Right forelimb (tissue), 1 donor: ENCODE measurements at places on chromosomes 6 and 20.
A peak's percentile ranks its signal among the peaks of the same experiment; 100 is the strongest.

GRCh38 chr6:43095939-43096338 is 19.8 kb downstream of the PTK7 start:
- peak; percentile 30 for DNase-seq

DNA sequence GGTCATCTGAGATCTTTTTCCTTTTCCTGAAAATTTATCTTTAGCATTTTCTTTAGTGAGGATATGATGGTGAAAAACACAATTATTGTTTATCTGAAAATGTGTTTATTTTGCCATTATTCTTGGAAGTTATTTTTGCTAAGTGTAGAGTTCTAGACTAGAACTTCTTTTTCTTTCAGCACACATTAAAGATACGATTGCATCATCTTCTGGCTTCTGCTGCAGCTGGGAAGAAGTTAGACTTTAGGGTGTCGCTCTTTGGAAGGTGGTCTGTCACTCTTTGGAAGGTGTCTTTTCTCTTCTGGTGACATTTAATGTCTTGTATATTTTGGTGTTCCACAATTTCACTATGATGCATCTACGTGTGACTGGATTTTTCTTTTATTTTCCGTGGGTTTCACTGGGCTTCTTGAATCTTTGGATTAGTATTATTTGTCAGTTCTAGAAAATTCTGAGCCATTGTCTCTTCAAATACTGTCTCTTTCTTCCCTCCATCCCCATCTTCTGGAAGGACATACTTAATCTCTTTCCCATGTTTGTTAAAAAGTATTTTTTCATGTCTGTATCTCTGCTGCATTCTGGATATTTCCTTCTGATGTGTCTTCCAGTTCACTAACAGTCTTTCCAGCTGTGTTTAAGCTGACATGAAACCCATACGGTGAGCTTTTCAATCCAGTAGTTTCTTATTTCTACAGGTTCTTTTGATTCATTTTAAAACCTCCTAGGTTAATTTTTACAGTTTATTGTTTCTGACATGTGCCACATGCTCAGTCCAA is 81.0 kb downstream of the AGPAT4 start:
- no peak for DNase-seq

DNA sequence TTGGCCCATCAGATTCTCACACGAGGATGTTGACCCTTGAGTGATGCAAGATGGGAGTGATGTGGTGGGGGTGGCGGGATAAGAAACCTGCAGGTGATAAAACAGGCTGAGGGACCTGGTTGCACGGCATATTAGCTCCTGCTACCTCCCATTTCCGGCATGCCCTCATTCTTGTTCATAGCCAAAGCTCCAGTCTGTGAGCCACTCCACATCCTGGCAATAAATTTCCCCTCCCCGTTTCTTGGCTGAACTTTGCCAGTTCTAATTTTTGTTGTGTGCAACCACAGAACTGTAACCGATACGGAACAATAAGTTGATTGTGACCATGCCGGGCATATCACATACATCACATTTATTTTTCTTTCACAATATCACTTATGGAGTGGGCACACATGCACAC is 41.6 kb upstream of the NFATC2 start:
- no peak for DNase-seq

DNA sequence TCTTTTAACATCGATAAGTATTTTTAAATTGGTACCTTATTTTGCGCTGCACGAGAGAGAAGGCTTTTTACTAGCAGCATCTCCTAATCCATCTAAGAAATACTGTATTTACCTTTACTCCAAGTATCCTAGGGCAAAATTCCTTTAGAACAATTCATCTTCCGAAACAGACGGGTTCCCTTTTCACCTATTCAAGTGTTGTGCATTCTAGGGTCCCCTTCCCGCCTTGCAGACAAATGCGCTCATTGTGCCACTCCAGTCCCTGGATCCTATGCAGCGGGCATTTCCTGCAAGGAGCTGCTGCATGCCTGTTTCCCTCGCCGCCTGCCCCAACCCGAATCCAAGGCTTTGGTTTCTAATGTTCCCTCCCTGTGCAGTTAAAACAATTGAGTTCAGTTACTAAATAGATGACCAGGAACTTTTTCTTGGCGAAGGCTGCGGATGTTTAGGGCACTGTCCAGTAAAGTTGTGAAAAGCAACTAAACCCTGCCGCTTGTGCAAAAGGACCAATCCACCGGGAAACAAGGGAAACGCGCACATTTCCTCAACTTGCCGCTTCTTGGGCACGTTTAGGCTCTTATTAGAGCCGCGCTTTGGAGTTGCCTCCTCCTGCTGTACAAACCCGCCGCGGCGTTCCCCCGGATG is 556 bp upstream of the SCAF8 start:
- DNase-seq, result peak; percentile 83

DNA sequence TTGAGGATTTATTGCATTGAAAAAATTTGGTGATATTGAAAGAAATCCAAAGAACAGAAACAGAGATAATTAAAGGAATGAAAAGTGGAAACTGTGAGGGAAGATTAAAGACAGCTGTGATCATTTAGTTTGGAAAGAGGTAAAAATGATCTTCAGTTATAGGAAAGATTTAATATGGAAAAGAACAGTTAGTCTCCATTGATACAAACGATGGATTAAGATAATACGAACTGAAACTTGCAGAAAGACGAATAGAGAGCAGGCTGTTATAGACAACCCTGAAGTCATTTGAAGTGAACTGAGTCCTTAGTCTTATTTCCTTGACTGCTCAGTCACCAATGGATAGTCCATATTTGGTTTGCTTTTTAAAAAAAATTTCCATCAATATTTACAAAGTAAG is 360.0 kb downstream of the NKAIN2 start:
- DNase-seq, result no peak

DNA sequence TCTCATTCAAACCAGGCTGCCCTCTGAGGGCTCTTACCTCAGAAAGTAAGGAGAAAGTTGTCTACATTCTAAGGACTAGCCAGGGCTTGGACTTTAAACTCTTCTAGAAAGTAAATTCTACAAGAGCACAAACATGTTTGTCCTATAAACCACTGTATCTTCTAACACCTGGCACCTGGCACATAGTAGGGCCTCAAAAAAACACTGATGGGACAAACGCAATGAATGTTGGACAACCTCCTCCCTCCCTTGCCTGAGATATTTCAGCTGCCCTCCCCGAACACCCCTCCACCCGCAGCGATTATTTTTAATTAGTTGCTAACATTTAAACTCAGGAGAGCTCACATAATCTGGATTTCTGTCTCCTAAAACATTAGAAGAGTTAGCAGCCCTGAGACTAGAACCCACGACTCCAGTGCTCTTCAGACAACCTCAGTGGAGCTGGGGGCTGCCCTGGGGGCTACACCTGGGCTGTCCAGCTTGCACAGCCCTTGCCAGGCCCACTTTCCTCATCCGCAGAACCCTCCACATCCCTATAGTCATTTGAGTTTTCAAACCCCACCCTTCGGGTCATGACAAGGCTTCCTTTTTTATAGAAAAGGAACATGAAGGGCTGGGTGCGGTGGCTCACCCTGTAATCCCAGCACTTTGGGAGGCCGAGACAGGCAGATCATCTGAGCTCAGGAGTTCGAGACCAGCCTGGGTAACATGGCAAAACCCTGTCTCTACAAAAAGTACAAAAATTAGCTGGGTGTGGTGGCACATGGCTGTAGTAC is 4.9 kb downstream of the HCK start:
- peak; percentile 11 for DNase-seq

DNA sequence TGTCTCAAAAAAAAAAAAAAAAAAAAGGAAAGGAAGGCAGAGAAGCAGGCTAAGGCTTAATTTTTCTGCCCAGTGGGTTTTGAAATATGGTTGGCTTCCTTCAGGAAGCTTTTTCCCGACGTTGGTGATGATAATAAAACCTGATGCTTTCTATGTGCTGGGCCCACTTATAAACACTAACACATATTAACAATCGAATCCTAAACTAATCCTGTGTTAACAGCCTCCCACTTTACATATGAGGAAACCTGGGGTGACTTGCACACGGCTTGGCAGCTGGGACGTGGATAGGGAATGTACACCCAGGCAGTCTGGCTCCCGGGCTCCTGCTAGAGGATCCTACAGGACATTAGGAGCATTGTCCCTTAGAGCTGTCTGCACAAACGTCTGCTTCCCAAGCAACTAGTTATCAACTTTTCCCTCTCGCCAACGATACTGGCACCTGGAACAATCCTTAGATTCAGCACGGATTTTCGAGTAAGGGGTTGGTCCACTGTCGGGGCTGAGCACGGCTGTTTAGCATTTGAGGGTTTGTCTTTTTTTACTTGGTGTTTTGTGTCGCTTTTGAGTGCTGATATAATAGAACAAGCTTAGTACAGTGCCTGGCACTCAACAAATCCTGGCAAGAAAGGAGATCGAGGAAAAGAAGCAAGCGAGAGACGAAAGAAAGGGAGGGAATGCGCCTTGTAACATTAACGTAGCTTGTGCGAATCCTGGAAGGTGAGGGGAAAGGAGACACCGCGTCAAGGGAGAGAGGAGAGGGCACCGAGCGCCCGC is 622 bp upstream of the KIZ start:
- DNase-seq, result no peak

GRCh38 chr20:51750770-51751388 is 17.3 kb downstream of the ATP9A start:
- no peak for DNase-seq

DNA sequence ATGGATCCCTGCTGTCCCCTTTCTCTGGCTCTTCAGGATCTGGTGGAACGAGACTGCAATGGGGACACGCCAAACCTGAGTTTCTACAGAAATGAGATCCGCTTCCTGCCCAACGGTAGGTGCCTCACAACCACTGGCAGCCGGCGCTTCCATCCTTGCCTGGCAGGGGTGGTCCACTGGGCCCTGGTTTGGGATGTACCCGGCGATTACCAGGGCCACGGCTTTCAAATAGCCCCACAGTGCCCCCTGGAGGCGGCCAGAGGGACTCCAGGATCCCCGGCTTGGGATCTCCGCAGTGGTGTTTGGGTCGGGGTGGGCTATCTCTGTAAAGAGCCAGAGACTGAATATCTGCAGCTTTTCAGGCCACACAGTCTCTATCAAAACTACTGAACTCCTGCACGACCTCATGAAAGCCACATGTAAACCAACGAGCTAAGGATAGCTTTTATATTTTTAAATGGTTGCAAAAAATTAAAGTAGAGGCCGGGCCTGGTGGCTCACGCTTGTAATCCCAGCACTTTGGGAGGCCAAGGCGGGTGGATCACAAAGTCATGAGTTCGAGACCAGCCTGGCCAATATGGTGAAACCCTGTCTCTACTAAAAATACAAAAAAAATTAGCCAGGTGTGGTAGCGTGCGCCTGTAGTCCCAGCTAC is 3.7 kb downstream of the OGFR start:
- peak; percentile 85 for DNase-seq

GRCh38 chr6:163252061-163252591 is 162.4 kb upstream of the QKI start:
- DNase-seq, result no peak

- peak; percentile 32 for DNase-seq
Observed at GRCh38 chr20:25067102-25067987, 9.4 kb upstream of the ACSS1 start.

DNA sequence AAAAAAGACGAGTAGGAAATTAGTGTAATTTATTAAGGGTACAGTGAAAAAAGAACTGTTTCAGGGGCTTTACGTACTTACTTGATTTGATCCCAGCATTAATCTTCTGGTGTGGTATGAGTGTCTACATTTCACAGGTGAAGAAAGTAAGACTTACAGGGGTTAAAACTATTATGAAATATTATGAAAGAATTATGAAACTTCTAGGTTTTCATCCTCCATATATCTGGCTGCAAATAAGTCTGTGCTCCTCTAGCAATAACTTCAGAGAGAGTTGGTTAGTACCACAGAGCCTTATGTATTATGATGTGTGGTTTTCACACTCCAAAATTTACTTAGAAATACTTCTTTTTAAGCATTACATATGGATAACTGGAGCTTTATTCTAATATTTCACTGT is 41.9 kb downstream of the ZFAND3 start:
- no peak for DNase-seq

DNA sequence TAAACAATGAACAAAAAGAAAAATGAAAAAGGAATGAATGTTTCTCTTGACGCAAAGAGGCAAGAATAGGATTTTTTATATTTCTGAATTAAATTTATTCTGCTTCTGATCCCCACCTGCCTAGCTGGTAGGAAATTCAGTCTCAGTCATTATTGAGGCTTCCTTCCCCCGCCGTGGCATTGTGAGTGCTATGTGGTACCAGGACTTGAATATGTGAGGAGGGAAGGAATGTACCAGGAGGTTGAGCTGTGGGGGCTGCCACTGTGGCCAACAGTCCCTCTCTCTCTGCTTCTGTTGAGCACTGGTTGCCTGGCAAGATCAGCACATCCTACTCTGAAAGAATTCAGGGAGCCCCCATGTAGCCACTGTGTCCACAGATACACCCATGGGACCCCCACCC is 368.1 kb upstream of the JARID2 start:
- no peak for DNase-seq

DNA sequence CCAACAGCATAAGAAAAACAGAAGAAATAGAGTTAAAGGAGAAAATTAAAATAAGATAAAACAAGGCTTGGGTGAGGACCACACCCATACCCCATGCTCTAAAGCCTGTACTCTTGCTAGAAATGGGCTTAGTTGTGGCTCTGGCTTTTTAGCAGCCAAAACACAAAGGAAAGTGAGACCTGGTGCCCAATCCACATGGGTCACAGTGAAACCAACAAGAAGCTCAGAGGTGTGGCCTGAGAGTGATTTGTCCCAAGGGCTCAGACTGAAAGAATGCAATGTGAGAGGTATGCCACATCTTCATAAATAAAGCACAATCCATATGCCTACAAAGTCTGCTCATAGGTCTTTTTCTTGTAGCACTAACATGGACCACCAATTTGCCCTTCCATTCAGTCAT is 21.1 kb downstream of the HM13 start:
- no peak for DNase-seq

DNA sequence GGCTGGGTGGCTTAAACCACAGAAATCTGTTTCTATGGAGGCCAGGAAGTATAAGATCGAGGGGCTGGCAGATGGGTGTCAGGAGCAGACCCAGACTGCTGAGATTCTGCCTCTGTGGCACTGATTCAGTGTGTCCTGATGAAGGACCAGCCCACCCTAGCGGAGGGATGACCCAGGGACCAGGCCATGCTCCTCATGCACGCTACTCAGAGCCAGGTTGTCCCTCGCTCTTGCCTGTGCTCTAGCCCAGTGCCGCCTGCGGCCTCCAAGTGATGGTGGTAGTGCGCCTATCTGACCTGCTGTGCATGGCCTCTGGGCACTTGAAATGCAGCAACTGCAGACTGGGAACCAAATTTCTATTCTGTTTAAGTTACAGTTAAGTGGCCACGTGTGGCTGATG is 13.1 kb upstream of the APMAP start:
- DNase-seq, result peak; percentile 26

DNA sequence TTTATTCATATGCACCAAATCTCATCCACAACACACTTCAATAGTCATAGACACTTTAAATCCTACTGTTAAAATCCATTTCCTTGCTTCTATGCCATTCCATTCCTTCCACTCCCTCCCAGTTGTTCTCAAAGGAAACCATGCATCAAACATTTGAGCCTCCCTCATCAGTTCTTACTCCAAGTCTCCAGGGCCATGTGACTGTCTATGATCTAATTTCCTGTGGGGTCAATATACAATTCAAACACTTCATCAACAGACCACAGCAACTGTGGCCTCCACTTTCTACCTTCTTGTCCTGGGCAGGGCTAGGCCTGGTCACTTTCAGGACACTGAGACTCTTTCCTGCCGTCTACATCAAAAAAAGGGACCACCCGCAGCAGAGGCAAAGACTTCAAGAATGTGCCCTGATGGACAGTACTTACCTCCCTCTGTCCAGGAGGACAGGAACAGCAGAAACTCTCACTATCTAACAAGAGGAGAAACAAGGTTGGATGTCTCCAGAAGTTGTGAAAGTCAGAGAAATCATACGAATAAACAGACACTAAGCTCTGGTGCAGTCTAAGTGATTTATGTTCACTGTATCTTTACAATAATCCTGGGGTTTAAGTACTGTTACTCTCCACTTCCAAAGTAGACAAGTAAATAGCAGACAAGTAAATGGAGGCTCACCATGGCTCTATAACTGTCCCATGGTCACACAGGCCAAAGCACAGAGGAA is 160.2 kb downstream of the QRSL1 start:
- DNase-seq, result no peak
